Natural killer cell treated with Interleukin-12 subunit alpha and Interleukin-12 subunit beta and Interleukin-15 and Interleukin-18, amount 100 ng/mL, for 72 hours (primary cell): ENCODE measurements at places on chromosomes 3 and 15. TPM values are rescaled to one million over a fixed set of nuclear protein-coding genes. Genes with fewer than 3 reads are reported as not detected.
A peak's percentile ranks its signal among the peaks of the same experiment; 100 is the strongest.

- H3K4me1 ChIP-seq = no peaks in the 10 kb centered on the region
- no peak for DNase-seq
- H3K36me3 ChIP-seq = no peaks in the 10 kb centered on the region
Measured at GRCh38 chr3:129536374-129536667, 6.7 kb upstream of the H1-8 start.

GRCh38 chr3:55030938-55031337 lies 103.1 kb upstream of the LRTM1 start:
- no peak overlapping the region for H3K27ac ChIP-seq
- H3K36me3 ChIP-seq = no peaks in the 10 kb centered on the region
- no peaks in the 10 kb centered on the region for H3K27me3 ChIP-seq
- no peaks in the 10 kb centered on the region for H3K4me1 ChIP-seq

GRCh38 chr3:113086560-113087461 lies 96.0 kb downstream of the GTPBP8 start:
- no peaks in the 10 kb centered on the region for H3K27me3 ChIP-seq
- no peak overlapping the region for H3K27ac ChIP-seq
- no peak for DNase-seq
- peaks cover 13% of the 10 kb centered on the region for H3K36me3 ChIP-seq
- H3K4me3 ChIP-seq = no peak overlapping the region
- no peaks in the 10 kb centered on the region for H3K4me1 ChIP-seq

PLAAT1 gene
- not detected for total RNA-seq

HIGD2B gene
- total RNA-seq = 0.26 TPM

- no peak overlapping the region for H3K27ac ChIP-seq
- no peak for DNase-seq
- no peaks in the 10 kb centered on the region for H3K27me3 ChIP-seq
- H3K4me1 ChIP-seq = no peaks in the 10 kb centered on the region
- H3K36me3 ChIP-seq = no peaks in the 10 kb centered on the region
Measured at GRCh38 chr15:27358751-27359434, 387.9 kb downstream of the GABRG3 start.

DNA sequence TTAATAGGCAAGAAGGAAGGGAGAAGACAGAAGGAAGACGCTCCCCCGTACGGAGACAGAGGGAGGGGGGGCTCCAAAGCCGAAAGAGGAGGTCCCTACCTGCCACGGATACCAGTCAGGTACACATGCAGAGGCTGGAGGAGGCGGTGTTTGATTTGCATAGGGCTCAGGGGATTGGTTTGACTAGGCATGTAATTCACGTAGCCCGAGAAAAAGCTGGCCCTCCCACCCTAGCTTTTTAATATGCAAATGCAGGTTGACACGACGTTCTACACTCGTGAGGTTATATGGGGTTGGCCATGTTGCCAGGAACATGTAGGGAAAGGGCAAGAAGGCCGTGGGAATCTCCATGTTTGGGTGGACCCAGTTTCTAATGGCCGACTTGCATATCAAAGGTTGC lies 29.8 kb downstream of the ZNF592 start:
- H3K36me3 ChIP-seq = no peaks in the 10 kb centered on the region
- peaks cover 12% of the 10 kb centered on the region for H3K4me1 ChIP-seq
- H3K27me3 ChIP-seq = no peaks in the 10 kb centered on the region
- no peak overlapping the region for H3K4me3 ChIP-seq
- no peak overlapping the region for H3K27ac ChIP-seq

WDR5B gene
- 4.4 TPM for total RNA-seq

DNA sequence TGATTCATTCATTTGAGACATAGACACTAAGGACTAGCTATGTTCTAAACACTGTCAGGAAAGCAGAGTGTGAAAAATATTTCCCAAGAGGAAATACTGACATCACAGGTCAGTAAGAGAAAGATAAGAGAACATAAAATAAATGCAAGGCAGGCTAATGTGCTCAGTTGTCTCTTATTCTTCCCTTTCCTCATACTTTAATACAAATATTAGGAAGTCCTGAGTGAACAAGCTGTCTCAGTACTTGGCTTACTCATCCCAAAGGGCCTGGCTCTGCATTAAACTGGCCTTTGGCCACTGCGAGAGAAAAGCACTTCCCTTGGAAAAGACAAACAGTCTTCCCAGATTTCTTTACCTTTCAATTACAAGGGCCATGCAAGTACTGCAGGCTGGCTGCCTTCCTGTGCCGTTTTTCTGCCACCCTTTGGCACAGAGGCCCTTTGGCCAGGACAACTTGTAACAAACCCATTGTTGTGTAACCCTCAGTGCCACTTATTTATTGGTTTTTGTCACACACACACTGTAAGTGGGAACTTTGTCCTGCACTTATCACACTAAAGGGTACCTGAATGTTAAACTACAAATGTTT lies 31.7 kb downstream of the EDC3 start:
- H3K4me3 ChIP-seq = no peak overlapping the region
- no peak for DNase-seq
- peak overlapping the region; percentile 51 for H3K27ac ChIP-seq
- peaks cover 19% of the 10 kb centered on the region for H3K4me1 ChIP-seq
- peaks cover 7% of the 10 kb centered on the region for H3K36me3 ChIP-seq

GRCh38 chr3:53803124-53803815 lies 42.9 kb downstream of the CHDH start:
- no peaks in the 10 kb centered on the region for H3K36me3 ChIP-seq
- DNase-seq = no peak
- no peaks in the 10 kb centered on the region for H3K27me3 ChIP-seq
- H3K4me1 ChIP-seq = no peaks in the 10 kb centered on the region
- no peak overlapping the region for H3K27ac ChIP-seq

- peaks cover 43% of the 10 kb centered on the region for H3K27me3 ChIP-seq
- no peak for DNase-seq
- H3K36me3 ChIP-seq = no peaks in the 10 kb centered on the region
- no peak overlapping the region for H3K27ac ChIP-seq
Measured at GRCh38 chr3:115710799-115711198, 87.5 kb downstream of the GAP43 start.

SERINC4 gene
- total RNA-seq = 0.50 TPM

- H3K4me1 ChIP-seq = no peaks in the 10 kb centered on the region
- H3K36me3 ChIP-seq = no peaks in the 10 kb centered on the region
- no peak for DNase-seq
- no peak overlapping the region for H3K27ac ChIP-seq
- H3K4me3 ChIP-seq = no peak overlapping the region
Measured at GRCh38 chr3:73786998-73787397, 162.3 kb upstream of the PDZRN3 start.

FAM107A gene
- total RNA-seq = not detected

CSPG5 gene
- 0.95 TPM for total RNA-seq

GRCh38 chr3:172987273-172987672 lies 153.8 kb downstream of the SPATA16 start:
- H3K4me3 ChIP-seq = no peak overlapping the region
- no peaks in the 10 kb centered on the region for H3K4me1 ChIP-seq
- H3K27me3 ChIP-seq = peaks cover 7% of the 10 kb centered on the region
- DNase-seq = no peak

- no peak overlapping the region for H3K27ac ChIP-seq
- no peaks in the 10 kb centered on the region for H3K4me1 ChIP-seq
- H3K4me3 ChIP-seq = no peak overlapping the region
- DNase-seq = no peak
- no peaks in the 10 kb centered on the region for H3K27me3 ChIP-seq
Measured at GRCh38 chr3:178500631-178501030, 35.6 kb upstream of the KCNMB2 start.

DNA sequence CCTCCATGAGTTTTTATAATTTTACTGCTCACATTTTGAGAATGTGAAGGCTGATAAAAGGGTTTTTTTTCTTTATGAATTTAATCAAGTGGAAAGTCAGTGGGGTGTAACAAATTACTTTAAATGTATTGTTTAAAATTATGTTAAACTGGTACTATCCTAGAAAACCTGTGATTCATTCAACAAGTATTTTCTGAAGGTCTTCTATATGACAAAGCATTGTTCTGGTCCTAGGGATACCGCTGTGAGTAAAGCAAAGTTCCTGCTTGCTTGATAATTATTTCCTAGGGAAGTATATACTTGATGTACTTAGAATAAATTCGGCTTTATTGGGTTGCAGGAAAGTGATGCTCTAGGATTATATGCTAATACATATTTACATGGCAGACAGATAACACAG lies 152.8 kb upstream of the GOLGA6L4 start:
- peaks cover 4% of the 10 kb centered on the region for H3K36me3 ChIP-seq
- no peak for DNase-seq
- H3K27ac ChIP-seq = no peak overlapping the region
- H3K4me1 ChIP-seq = peaks cover 9% of the 10 kb centered on the region

TEX55 gene
- not detected for total RNA-seq

- peak overlapping the region; percentile 89 for H3K4me3 ChIP-seq
- no peak for DNase-seq
- peaks cover 74% of the 10 kb centered on the region for H3K4me1 ChIP-seq
Measured at GRCh38 chr15:85581495-85581894, 201.1 kb downstream of the AKAP13 start.

DNA sequence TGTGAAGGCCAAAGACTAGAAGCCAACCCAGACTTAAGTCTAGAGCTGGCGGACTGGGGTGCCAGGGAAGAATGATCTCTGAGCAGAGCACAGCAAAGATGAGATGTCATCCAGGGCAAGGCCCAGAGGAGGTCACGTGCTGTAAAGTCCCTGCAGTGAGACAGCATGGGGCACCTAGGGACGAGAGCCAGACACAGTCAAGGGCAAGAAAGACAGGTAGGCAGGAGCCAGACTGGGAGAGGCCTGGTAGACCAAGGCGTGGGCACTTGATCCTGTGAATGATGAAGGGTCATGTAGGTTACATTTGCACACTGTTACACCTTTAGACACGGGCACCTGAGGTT lies 379.7 kb upstream of the PROK2 start:
- peaks cover 9% of the 10 kb centered on the region for H3K27me3 ChIP-seq
- peak; percentile 42 for DNase-seq
- no peak overlapping the region for H3K4me3 ChIP-seq
- H3K36me3 ChIP-seq = no peaks in the 10 kb centered on the region
- no peak overlapping the region for H3K27ac ChIP-seq

DNA sequence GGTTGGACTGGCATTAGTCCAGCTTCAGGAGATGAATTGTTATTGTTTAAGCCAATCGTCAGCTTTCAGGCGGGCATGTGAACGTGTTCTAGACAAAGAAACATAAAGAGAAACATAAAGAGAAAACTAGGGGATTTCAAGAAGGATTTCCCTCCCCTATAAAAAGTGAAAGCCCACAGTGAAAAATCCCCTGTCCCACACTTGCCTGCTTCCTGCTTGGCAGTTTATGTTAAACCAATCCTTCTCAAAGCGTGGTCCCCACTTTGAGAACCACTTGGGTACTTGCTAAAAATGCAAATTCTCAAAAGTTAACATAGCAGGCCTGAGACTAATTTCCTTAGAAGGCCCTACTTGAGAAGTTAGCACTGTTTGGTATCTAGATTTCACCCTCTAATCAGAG lies 293.0 kb upstream of the SOX14 start:
- no peaks in the 10 kb centered on the region for H3K4me1 ChIP-seq
- H3K27me3 ChIP-seq = no peaks in the 10 kb centered on the region
- H3K27ac ChIP-seq = no peak overlapping the region
- no peak for DNase-seq

GRCh38 chr3:15292765-15293522 lies 39.4 kb downstream of the SH3BP5 start:
- peaks cover 79% of the 10 kb centered on the region for H3K4me1 ChIP-seq
- peaks cover 25% of the 10 kb centered on the region for H3K36me3 ChIP-seq
- peak overlapping the region; percentile 83 for H3K4me3 ChIP-seq
- peak overlapping the region; percentile 98 for H3K27ac ChIP-seq
- DNase-seq = peak; percentile 56
- H3K27me3 ChIP-seq = no peaks in the 10 kb centered on the region

- no peak for DNase-seq
- no peaks in the 10 kb centered on the region for H3K27me3 ChIP-seq
- H3K4me3 ChIP-seq = no peak overlapping the region
- H3K27ac ChIP-seq = no peak overlapping the region
- no peaks in the 10 kb centered on the region for H3K36me3 ChIP-seq
Measured at GRCh38 chr3:175065497-175065896, 206.4 kb downstream of the NAALADL2 start.

DNA sequence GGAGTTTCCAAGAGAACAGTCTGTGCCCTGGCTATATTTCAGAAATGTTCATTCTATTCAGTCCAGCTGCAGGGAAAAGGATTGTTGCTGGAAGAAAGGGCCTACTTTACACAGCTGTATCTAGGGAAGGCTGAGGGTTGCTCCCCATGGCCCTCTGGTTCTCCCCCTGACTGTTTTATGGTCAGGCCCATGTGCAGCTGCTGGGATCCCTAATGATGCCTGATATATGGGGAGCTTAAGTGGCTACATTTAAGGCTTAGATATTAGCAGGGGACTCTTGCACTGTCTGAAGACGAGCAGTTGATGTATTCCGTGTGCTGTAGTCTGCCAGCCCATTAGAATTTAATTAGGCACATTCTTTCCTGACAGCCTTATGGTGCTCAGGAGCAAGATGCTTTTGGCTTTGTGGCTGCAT lies 72.0 kb downstream of the FAM43A start:
- no peak for DNase-seq
- no peaks in the 10 kb centered on the region for H3K4me1 ChIP-seq
- H3K36me3 ChIP-seq = no peaks in the 10 kb centered on the region
- H3K27me3 ChIP-seq = peaks cover 11% of the 10 kb centered on the region
- H3K4me3 ChIP-seq = no peak overlapping the region
- no peak overlapping the region for H3K27ac ChIP-seq

IL5RA gene
- not detected for total RNA-seq

DNA sequence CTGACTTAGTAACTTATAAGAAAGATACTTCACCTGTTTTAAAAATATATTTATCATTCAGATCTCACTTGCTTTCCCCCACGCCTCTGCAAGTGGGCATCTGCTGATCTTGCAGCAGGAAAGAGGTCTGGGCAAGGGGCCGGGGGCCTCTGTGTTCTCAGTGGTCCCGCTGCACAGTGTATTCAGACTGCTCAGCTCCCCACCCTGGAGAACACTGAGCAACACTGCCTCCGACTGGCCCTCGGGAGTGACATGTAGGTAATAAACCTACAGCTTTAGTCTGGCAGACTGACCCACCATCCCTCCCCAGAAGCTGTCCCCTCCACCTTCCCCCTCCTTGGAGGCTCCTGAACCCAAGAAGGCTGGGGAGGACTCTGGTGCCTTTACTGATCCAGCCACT lies 43.8 kb downstream of the GABRB3 start:
- DNase-seq = no peak
- no peak overlapping the region for H3K27ac ChIP-seq
- H3K4me1 ChIP-seq = no peaks in the 10 kb centered on the region
- H3K36me3 ChIP-seq = peaks cover 9% of the 10 kb centered on the region
- H3K4me3 ChIP-seq = no peak overlapping the region

STAB1 gene
- 0.92 TPM for total RNA-seq

- H3K36me3 ChIP-seq = no peaks in the 10 kb centered on the region
- H3K4me1 ChIP-seq = peaks cover 10% of the 10 kb centered on the region
- no peak overlapping the region for H3K4me3 ChIP-seq
- H3K27me3 ChIP-seq = peaks cover 36% of the 10 kb centered on the region
- DNase-seq = no peak
Measured at GRCh38 chr15:67818464-67818863, 6.8 kb upstream of the SKOR1 start.
